ENCODE measurements at places on chromosomes 7 and 10. TPM values are rescaled to one million over a fixed set of nuclear protein-coding genes. Genes with fewer than 3 reads are reported as not detected.

ZNF853 gene
- 9.5 TPM for total RNA-seq

GALNT17 gene
- not detected for total RNA-seq

MTURN gene
- 18.0 TPM for total RNA-seq

MYH16 gene
- total RNA-seq = not detected

SLC26A3 gene
- total RNA-seq = not detected

ADARB2 gene
- total RNA-seq = not detected

ITGB8 gene
- not detected for total RNA-seq

ADAMTS14 gene
- not detected for total RNA-seq
